ENCODE measurements at places on chromosomes 11 and 22. TPM values are rescaled to one million over a fixed set of nuclear protein-coding genes. Genes with fewer than 3 reads are reported as not detected.

DNA sequence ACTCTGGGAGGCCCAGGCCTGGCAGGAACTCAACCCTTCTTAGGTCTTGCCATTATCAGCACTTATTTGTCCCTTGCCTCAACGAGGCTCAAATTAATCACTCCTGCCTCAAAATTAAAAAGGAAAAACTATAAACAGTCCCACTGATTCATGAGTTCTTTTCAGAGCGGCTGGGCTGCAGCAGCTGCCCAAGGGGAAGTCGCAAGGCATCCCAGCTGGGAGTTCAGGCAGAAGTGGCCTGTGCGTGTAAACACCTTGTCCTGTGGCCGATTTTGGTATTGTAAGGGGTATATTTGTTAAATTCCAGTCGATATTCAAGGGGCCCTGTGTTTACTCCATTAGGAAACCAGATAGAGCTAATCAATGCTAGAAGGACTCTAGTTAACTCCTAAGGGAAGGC is 213.9 kb upstream of the CADM1 start:
- DNase-seq, result no peak

- no peak for DNase-seq
These were observed 30.9 kb upstream of the CACNG2 start for GRCh38 chr22:36734171-36735058.

- no peak for DNase-seq
These were observed 53.1 kb downstream of the CELSR1 start for GRCh38 chr22:46484156-46484860.

SMC1B gene
- polyA plus RNA-seq, result not detected

DNA sequence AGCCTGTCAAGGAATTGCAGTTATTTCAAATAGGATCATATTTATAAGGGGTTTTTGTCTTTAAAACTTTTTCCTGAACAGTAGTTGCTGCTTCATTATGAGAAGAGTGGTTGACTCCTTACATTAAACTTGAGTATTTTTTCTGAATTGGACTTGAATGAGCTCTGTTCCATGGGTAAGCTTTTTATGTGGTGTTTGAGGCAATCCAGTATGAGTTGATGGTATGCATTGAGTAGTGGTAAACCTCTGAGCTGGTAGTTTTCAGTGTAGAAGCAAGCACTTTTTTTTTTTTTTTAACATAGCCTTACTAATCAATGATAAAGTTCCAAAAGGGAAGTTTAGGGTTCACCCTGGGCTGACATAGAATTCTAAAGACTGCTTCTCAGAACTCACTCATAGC is 3.4 kb downstream of the KMT2A start:
- no peak for DNase-seq

INPP5J gene
- polyA plus RNA-seq, result not detected

DNA sequence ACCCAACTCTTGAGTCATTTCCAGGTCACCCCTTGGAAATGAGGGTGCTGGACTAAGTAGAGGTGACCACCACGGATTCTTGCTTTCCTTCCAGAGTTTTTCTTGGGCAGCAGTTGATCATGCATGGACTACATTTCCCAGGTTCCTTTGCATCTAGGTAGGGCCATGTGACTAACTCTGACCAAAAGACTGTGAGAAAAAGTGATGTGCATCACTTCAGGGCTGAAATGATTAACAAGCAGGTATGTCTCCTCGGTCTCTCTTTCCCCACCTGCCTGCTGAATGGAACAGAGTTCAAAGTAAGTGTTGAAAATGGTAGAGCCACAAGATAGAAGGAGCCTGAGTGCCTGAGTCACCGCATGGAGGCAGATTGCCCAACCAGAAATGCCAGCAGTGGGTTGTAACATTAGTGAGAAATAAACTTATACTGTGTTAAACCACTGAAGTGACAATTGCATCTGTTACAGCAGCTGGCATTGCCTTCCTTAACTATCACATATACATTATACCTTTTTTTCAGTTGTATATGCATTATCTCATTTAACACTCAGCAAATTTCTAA is 113.5 kb downstream of the MN1 start:
- no peak for DNase-seq

UCP3 gene
- polyA plus RNA-seq, result not detected

GRCh38 chr11:91248199-91248807 is 976.3 kb upstream of the FAT3 start:
- no peak for DNase-seq

DNA sequence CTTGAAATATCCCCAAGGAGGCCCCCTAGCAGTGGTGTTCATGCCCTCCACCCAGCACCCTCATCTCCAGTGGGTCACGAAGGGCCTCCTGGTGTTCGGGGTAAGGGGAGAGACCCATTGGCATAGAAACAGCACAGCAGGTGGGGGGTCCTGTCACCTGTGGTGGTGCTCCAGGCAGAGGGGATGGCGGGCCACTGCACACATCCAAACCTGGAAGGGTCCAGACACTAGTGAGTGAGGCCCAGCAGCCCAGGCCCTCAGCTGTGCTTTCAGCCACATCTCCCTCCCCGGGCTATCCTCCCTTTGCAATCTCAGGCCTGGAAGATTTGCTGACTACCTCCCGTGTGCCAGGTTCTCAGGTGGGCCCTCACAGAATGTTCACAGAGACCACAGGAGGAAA is 59.4 kb upstream of the LYVE1 start:
- DNase-seq, result no peak

TMEM191B gene
- 1.2 TPM for polyA plus RNA-seq

DNA sequence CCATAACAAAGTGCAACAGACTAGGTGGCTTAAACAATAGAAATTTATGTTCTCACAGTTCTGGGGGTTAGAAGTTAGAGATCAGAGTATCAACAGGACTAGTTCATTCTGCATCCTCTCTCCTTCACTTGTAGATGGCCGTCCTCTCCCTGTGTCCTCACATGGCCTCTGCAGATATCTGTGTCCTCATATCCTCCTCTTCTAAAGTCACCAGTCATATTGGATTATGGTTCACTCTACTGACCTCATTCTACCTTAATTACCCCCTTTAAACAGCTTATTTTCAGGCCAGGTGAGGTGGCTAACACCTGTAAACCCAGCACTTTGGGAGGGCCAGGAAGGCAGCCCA is 135.1 kb downstream of the RAB38 start:
- no peak for DNase-seq

RAG2 gene
- polyA plus RNA-seq, result not detected

- no peak for DNase-seq
These were observed 47.0 kb upstream of the PSMA1 start for GRCh38 chr11:14567064-14567651.

P4HA3 gene
- polyA plus RNA-seq, result not detected

MS4A6E gene
- polyA plus RNA-seq, result not detected

DNA sequence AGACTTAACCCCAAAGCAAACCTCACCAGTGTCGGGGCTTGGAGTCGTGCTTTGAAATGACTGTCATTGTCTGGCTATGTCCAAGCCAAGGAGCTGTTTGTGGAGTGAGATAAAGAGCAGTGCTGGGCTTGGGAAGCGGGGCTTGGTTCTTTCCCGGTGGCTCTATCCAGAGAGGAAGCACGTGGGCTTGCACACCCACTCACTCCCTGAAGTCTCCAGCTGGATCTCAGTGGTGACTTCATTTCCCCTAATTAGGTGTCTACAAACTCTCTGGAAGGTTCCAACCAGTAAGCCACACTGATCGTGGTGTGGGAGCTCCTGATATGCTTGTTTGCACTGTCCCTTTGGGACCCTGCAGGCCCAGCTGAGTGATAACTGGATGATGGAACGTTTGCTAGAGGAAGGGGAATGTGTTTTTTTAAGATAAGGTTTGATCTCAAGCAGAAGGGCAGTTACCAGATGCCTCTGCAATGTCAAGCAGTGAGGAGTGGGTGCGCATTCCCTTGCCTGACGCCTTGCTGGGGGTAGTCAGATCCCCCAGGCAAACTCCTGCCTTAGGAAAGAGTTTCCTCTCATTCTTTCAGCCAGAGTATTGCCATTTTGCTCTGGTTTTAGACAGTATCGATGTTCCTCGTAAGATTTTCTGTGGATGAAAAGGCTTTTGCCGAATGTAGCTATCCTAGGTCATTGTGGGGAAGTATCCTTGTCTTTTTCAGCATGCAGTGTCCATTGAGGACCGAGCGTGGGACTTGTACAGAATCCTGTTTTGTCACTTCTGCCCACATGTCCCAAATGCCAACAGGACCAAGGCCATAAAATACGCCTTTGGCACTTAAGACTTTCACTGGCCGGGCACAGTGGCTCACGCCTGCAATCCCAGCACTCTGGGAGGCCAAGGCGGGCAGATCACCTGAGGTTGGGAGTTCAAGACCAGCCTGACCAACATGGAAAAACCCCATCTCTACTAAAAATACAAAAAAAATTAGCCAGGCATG is 90.9 kb downstream of the MICAL2 start:
- no peak for DNase-seq

DNA sequence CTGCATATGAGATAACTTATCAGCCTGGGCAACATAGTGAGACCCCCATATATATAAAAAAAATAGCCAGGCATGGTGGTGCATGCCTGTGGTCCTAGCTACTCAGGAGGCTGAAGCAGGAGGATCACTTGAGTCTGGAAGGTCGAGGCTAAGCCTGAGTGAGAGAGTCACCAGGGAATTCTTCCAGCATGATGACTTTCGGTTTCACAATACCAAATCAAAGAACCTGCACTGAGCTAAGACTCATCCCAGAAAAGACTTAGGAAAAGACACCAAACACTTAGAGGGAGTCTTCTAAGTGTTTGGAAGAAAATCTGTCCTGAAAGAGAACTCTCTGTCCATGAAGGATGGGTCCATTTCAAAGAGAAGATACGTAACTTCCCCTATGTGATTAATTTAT is 12.7 kb downstream of the STK33 start:
- DNase-seq, result no peak

DNA sequence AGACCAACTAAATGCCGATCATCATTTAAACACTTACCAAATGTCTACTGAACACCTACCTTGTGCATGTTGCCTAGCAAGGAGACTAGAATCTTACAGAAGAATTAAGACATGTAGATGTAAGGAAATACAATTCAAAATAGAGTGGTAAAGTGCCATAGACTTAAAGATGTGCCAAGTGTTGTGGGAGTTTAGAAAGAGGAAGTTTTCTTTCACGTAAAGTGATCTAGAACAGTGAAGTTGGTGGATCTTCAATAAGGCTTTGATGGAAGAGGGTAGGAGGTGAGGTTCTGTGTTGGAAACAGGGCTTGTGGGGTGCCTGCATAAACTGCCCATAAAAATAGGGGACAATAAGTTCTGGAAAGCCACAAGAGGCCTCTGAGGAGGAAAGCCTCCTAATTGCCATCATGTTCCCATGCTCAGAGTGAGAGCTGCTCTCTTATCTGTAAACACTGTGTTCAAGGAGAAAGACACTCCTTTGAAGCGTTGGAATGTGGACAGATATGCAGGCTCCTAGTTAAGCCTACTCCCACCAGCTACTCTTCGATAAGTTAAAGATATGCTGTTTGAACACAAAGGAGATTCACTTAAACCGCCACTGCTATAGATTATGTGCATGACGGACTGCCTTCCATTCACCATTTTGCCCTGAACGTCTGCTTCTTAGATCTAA is 66.7 kb downstream of the HSD17B12 start:
- no peak for DNase-seq

- peak; percentile 30 for DNase-seq
These were observed 3.8 kb upstream of the ADORA2A start for GRCh38 chr22:24423519-24424000.

DNA sequence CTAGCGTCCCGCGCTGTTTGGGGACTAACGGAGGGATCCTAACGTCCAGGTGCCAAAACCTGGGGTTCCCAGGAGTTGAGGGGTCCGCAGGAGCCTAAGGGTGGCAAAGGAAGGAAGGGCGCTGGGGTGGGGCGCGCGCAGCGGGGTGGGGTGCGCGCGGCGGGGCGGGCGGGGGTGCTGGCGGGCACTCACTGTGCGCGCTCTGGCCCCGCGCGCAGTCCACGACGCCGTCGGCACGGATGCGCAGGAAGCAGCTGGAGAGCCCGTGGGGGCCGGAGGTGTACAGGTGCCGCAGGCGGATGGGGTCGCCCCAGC is 412 bp downstream of the FGF19 start:
- no peak for DNase-seq

DNA sequence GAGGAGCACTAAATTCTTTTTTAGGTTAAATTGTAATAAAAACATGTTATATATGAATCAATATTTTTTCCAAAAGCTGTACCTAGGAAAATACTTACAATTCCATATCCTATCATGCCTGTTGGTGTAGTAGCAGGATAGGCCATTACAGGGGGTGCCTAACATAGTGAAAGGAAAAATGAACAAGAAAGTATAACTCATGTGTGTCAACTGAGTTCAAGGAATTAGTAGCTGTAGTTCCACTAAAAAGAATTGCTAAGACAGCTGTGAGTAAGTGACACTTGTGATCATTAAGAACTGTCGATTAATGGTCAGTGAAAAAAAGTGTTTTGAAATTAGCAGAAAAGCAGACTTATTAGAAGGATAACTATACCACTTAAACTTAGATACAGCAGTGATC is 92.4 kb downstream of the PICALM start:
- DNase-seq, result no peak

DNA sequence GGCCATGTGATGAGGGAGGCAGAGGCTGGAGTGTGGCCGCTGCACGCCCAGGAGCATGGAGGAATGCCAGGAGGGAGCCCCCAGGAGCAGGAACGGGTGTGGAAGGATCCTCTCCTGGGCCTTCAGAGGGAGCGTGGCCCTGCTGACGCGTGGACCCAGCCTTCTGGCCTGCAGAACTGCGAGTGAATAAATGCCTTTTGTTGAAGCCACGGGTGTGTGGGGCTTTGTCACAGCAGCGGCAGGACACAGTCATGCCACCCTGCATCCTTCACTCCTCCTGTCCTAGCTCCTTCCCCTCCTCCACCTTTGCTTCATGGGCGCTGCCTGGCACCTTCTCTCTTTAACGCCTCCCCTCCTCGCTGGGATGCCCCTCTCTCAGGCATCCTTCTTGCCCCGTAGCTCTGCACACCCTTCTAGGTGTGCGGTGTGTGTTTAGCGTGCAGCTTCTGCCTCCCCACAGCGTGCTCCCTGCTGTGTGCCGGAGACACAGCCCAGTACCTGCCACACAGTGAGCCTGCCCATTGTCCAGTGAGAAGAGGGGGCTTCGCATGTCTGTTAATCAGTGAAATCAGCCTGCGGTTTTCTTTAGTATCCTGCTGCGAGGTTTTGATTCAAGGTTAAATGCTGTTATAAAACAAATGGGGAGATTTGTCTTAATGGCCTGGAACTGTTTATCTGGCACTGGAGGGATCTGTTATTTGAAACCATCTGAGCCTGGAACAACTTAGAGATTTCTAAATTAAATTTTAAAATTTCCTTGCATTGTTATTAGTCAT is 459.6 kb downstream of the TBC1D22A start:
- DNase-seq, result no peak

SYT9 gene
- polyA plus RNA-seq, result not detected

SEC14L6 gene
- not detected for polyA plus RNA-seq
